ENCODE measurements at places on chromosomes 7 and 10.

GRCh38 chr10:94725871-94726270 lies 36.6 kb upstream of the CYP2C19 start:
- DNase-seq, result no peak

DNA sequence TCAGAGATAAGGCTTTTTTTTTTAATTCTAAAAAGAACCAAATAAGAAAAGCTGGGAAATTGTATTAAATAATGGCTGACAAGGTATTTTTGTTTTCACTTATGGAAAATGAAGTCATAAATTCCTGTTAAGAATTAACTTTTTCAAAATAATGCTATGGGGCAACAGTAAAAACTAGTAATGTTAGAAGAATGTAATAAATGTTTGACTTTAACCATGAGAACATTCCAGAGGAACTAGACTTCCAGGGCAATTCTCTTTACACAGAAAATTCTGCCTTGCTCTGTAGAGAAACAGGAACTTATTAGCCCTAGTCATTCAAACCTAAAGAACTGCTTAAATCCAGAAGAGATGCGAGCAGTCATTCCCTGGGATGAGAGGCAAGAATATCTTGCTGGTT lies 571.1 kb downstream of the IPMK start:
- DNase-seq, result no peak

DNA sequence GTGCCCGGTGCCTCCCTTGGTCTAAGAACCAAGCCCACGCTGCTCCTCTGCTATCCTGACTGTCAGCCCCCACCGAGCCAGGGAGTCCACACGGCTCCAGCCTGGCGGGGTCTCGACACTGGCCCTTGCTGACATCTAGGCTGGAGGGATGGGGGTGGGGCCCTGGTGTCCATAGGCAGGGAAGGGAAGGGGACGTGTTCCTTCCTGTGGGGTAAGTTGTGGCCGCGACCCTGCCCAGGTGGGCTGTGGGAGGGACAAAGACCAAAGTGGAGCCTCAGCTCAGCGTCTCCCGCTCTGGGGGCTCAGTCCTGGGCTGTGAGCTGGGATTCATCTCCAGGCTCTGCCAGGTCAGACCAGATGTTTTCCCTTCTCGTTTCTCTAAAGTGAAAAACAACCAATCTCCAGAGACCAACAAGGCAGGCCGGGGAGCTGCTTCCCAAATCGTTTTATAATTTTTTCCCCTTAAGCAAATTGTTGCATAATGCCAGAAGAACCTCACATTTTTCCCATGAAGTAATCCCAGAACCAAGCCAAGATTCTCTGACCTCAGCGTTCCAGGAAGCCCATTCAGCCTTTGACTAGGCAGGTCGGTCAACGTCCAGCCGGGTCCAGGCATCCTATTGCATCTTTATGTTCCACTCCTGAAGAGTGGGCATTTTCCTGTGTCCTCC lies 101.2 kb downstream of the RGS10 start:
- DNase-seq, result no peak

- no peak for DNase-seq
Observed at GRCh38 chr10:98309366-98310355, 41.7 kb upstream of the LOXL4 start.

DNA sequence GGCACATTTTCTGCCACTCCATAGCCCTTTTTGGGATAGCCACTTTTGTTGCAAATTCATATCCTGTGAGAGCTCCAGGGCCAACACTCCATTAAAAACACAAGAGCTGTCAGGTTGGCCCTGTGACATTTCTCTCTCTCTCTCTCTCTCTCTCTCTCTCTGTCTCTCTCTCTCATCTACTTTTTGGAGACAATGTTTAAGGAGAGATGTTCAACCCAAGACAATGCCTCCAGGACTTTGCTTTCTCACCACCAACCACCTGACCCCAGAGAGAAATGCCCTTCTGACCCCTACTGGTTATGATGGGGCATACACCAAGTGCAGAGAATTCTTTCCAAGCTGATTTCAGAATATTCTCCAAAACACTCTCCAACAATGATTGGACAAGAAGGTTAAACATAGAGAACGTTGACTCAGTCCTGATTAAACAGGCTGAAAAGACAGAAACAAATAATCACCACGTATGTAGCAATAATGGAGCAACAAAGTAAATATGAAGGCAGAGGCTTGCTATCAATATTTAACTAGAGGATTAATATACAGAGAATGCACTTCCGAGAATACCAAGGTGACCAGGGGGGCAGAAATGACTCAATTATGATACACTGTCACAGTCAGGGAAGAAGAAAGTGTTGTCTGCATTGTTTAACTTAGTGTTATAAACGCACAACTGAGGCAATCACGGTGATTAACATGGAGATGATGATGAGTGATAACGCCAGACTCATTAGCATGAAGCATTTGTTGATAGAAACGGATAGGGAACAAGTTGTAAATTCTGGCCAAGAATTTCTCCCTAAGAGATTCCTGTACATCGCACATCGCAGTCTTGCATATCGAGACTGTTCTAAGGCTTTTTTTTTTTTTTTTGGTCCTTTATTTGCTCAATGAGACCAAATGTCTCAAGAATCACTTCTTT lies 178.5 kb downstream of the NRP1 start:
- no peak for DNase-seq

- no peak for DNase-seq
Observed at GRCh38 chr10:108204528-108205305, 1040.2 kb upstream of the SORCS1 start.

- no peak for DNase-seq
Observed at GRCh38 chr7:16465469-16466361, at the start of gene SOSTDC1. SOSTDC1 (minus strand) TSS chr7:16465738; CDS start chr7:16465668, 70 bp downstream.

GRCh38 chr7:19410691-19411090 lies 265.5 kb upstream of the FERD3L start:
- DNase-seq, result no peak

- peak; percentile 76 for DNase-seq
Observed at GRCh38 chr7:157857578-157858075, 520.8 kb downstream of the DNAJB6 start.

GRCh38 chr10:16890691-16891090 lies 73.5 kb upstream of the RSU1 start:
- no peak for DNase-seq

DNA sequence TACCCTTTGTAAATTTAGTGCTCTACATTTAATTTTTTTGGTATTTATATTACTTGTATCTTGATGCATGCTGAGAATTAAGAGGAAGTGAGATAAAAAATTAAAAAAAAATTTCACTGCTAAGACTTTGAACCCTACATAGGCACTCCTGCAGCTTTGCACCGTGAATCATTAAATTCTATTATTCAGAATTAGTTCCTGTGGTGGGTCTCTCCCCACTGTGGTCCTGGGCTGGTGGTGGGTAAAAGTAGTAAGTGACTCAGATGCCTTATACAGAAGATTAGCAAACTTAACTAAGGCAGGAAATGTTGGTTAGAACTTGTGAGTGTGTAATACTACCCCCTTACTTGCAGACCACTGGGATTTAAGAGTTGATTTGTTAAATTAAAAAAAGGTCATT lies 72.6 kb downstream of the AP3M1 start:
- no peak for DNase-seq

DNA sequence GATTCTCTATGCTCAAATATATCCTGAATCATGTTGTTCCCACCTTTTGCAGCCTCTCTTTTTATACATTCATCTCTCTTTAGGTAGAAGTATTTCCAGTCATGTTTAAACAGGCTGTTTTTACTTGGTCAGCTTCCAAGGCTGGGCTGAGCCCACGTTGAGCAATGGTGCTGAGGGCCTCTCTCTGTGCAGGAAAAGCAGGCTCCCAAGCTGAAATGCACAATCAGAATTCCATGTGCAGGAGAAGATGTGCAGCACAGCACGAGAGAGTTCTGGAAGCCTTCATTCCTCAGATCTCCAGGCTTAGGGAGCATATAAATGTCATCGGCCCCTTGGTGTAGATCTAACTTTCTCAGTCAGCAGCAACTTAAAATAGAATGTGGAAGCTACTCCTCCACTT lies 588.5 kb downstream of the TNS3 start:
- no peak for DNase-seq

GRCh38 chr7:2604608-2605174 lies 27.1 kb upstream of the TTYH3 start:
- no peak for DNase-seq

- no peak for DNase-seq
Observed at GRCh38 chr7:155228894-155229293, 68.8 kb upstream of the INSIG1 start.

GRCh38 chr7:124276005-124276622 lies 243.2 kb upstream of the TMEM229A start:
- no peak for DNase-seq

DNA sequence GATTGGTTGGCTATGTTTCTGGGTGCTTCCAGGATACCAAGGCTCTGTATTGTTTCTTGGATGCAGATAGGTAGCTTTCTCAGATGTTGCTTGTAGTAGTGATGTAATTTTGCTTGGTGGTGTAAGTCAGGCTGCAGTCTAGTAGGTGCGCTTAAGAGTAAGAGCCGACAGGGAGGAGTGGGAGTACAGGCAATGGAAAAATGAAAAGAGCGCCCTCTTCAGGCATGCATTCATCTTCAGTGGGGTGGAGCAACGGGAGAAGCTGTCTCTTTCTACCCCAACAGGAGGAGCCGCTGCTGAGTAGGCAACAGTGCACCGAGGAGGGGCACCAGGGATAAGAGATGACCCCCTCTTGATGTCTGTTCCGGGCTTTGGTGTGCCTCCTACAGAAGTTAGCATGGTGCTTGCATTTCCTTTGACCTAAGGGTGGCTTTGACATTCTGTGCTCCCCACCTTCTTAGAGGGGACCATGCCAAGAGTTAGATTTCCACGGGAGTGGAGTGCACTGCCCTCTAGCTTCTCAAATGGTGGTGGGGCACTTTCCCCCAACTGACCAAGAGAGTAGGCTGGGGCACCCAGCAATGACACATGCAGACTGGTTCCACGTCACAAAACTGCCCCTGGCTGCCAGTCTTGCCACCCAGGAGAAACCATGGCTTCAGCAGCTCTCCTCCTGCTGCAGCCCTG lies 56.1 kb downstream of the ZNF783 start:
- no peak for DNase-seq

- no peak for DNase-seq
Observed at GRCh38 chr7:150388709-150389531, 9.8 kb downstream of the ZNF775 start.

GRCh38 chr7:107009846-107010203 lies 34.7 kb upstream of the PRKAR2B start:
- DNase-seq, result no peak

All from chondrocyte (in vitro differentiated cells).